ENCODE measurements at places on chromosomes 6 and 20.

DNA sequence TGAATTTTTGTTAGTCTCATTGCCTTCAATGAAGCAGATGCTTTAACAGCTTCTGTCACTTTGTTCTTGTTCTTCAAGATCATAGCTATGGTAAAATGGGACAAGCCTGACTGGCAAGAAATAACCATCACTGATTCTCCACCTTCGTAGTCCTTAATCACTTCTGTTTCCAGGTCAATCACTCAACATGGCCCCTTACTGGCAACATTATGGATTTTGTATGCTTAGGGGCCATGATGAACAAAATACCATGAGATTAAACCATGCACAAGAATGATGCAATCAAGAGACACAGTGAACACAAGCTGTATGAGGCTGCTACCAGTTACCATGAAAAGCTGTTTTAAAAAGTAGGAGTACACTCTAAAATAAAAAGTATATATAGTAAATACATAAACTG, 32.8 kb downstream of the ADNP start:
- no peak for DNase-seq

DNA sequence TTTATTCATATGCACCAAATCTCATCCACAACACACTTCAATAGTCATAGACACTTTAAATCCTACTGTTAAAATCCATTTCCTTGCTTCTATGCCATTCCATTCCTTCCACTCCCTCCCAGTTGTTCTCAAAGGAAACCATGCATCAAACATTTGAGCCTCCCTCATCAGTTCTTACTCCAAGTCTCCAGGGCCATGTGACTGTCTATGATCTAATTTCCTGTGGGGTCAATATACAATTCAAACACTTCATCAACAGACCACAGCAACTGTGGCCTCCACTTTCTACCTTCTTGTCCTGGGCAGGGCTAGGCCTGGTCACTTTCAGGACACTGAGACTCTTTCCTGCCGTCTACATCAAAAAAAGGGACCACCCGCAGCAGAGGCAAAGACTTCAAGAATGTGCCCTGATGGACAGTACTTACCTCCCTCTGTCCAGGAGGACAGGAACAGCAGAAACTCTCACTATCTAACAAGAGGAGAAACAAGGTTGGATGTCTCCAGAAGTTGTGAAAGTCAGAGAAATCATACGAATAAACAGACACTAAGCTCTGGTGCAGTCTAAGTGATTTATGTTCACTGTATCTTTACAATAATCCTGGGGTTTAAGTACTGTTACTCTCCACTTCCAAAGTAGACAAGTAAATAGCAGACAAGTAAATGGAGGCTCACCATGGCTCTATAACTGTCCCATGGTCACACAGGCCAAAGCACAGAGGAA, 160.2 kb downstream of the QRSL1 start:
- no peak for DNase-seq

DNA sequence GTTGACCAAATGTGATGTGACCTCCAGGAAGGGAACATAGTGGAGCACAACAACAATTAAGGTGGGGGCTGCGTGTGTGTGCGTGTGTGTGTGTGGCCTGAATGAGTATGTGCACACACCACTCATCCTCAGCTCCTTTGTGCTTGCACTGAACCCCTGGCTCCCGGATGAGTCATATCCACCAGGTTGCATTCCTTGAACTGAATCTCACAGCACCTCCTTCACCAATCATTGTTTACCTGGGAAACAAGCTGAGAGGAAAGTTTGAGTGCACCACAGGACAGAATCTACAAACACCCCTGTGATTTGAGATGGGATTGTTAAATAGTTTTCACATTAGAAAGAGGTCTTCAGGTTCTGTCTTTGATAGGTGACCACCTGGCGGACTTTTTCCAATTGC, 33.7 kb upstream of the GPR6 start:
- DNase-seq: no peak

DNA sequence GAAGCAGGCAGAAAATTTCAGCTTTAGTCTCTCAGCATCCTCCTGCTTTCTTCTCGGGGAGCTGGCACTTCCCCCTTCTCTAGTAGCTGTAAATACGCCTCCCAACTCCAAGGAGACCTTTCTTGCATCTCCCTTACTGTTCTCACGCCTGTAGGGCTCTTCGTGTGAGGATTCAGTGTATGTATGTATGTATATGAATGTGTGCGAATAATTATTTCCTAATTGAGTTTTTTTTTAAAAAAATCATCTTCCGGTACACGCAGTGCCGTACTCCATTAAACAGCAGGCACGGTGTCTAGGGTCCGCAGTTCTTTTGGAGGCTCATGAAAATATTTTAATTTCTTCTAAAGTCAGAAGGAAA, 85.4 kb downstream of the HFE start:
- no peak for DNase-seq

GRCh38 chr20:54078296-54078984, 8.0 kb upstream of the BCAS1 start:
- no peak for DNase-seq

- no peak for DNase-seq
Measured at GRCh38 chr6:85569323-85569722, 24.3 kb downstream of the SNX14 start.

- DNase-seq: no peak
Measured at GRCh38 chr6:127570739-127571389, 6.1 kb upstream of the C6orf58 start.

GRCh38 chr20:51220293-51220706, 197.4 kb upstream of the KCNG1 start:
- DNase-seq: no peak

- no peak for DNase-seq
Measured at GRCh38 chr6:24391208-24391607, 11.5 kb upstream of the MRS2 start.

DNA sequence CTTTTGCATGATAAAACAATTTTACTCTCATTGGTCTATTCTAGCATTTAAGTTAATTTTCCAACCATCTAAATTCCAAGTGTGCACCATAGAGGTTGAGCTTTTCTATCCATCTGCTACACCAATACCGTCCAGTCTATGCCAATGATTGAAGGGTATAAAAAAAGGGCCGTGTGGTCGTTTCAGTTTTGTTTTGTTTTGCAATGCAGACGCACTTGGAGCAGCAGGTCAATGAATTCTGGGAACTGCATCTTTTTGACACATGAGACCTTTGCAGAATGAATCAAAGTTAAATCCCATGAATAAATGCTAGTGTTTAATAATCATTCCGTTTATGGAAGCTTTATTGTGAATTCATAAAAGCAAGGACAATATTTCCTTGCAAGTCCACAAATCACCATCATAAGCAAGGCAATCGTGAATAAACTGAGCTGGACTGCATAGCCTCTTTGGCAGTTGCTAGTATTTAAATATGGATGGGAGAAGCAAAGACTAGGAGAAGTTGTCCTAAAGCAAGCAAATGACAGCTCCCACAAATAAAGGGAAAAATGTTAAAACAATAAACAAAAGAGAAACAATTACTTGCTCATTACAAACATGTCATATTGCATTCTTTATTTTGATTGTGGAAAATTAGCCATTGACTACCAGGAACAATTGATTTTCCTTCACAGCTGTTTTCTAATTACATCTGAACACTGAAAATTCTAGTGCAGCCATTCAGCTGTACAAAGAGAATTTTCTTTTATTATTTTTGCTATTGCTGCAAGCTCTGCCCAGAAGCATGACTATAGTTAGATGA, 649.7 kb upstream of the GJE1 start:
- DNase-seq: no peak

GRCh38 chr6:91045161-91045560, 458.3 kb upstream of the MAP3K7 start:
- DNase-seq: no peak

- DNase-seq: no peak
Measured at GRCh38 chr6:158194487-158195280, 26.5 kb downstream of the GTF2H5 start.

DNA sequence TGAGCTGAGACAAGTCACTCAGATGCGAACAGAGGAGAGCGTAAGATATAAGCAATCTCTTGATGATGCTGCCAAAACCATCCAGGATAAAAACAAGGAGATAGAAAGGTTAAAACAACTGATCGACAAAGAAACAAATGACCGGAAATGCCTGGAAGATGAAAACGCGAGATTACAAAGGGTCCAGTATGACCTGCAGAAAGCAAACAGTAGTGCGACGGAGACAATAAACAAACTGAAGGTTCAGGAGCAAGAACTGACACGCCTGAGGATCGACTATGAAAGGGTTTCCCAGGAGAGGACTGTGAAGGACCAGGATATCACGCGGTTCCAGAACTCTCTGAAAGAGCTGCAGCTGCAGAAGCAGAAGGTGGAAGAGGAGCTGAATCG, 9.5 kb upstream of the SNRNP48 start:
- DNase-seq: no peak

DNA sequence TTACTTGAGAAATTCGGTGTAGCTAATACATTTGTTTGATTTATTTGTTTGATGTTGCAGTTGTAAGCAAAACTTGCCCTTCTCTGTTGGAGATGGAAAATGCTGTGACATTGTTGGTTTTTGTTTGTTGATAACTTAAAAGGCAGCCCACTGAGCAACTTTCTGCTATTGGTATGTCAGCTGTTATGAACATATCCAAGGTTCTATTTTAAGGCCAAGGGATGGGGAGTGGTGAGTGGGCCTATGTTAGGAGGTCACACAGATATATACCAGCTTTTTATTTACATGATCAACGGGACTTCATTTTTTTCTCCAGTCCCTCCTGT, 5.7 kb downstream of the QKI start:
- DNase-seq: no peak

- DNase-seq: peak; percentile 90
Measured at GRCh38 chr20:3811467-3812258, 8.7 kb upstream of the AP5S1 start.

DNA sequence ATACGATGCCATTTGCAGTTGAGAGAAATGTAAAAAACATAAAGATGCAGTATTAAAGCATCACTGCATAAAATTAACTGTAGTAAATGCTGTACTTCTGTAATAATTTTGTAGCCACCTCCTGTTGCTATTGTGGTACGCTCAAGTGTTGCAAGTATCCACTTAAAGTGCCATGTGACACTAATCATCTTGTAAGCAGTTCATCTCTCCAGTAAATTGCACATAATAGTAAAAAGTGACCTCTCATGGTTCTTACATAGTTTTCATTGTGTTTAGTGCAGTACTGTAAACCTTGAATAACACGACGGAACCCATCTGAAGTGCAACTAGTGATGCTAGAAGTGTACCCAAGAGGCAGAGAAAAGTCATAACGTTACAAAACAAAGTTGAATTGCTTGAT, 190.1 kb upstream of the VGLL2 start:
- no peak for DNase-seq

- DNase-seq: no peak
Measured at GRCh38 chr6:139706912-139707311, 332.5 kb upstream of the CITED2 start.

DNA sequence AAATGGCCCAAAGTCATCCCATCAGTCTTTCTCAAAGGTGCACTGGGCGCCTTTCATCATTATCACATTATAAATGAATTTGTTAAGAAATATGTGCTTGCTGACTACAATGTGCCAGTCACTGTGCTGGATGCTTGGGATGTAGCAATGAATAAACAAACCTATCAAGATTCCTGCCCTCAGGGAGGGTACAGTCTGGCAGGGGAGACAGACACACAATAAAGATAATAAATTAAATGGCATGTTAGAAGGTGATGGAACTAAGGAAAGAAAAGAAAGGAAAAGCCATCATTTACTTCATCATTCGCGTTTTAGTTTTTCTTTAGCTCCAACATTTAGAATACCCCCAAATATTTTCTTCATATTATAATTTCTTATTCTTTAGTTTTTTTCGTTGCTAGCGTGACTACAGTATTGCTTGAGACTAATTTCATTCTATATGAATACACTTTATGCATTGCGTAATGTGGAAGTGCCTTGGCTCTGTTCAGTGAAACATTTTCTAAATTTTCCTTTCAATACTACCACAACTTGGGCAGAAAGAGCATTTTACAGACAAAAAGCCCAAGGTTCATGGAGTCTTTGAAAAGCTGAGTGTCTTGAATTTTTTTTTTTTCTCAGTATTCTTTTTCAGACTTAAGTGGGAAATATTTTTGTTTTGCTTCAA, 48.7 kb upstream of the CITED2 start:
- DNase-seq: no peak

GRCh38 chr6:12262236-12263061, 27.7 kb upstream of the EDN1 start:
- no peak for DNase-seq

DNA sequence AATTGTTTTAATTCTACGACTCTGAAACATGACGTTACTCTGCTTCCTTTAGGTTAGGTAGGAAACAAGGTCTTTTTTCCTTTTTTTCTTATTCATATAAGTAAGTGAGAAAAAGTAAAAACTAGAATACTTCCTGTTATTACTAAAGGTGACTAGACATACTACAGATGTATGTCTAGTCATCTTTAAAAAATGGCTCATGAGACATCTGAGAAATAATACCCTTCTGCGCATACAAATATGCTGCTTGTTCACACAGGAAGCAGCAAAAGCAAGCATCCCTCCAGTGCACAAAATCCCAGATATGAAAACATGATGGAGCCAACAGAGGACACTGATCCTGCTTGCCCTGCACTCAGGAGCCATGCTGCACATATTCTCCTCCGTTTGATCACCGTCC, 699.1 kb downstream of the EPM2A start:
- no peak for DNase-seq

- DNase-seq: no peak
Measured at GRCh38 chr20:12435268-12435667, 517.6 kb downstream of the BTBD3 start.

DNA sequence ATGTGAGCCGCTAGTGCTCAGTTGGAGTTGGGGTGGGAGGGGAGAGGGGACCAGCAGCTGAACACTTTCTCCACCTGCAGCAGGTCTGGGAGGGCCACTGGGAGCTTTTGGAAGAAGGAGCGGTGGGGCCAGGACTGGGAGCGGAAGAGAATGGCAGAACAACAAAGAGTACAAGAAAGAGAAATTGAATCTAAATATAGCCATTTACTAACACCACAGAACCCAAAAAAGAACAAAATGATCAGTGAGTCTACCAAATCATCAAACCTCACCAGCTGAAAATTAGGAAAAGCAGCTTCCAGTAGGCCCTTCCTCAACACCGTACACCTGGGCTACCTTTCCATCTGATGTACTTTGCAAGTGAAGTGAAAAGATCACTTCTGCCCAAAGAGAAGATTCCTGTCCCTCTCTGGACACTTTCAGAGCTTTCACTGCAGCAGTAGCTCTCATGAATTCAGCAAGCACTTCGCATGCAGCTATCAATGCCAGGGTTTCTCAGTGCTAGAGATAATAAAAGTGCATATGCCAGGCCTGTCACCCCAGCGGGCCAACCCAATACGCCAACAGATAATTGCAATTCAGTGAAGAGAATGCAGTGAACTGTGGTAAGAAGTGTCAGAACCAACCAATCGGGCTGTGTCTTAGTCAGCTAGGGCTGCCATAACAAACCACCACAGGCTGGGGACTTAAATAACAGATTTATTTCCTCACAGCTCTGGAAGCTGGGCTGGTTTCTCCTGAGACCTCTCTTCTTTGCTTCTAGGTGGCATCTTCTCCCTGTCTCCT, 597 bp downstream of the LY86 start:
- no peak for DNase-seq

- no peak for DNase-seq
Measured at GRCh38 chr6:99282479-99283062, 66.9 kb downstream of the FAXC start.

All from amniotic stem cell (primary cell).